ENCODE measurements at places on chromosomes 5 and 9.

- DNase-seq, result no peak
Observed at GRCh38 chr5:129021744-129022143, 56.5 kb downstream of the SLC27A6 start.

- DNase-seq, result no peak
Observed at GRCh38 chr9:121693388-121693670, 41.9 kb downstream of the DAB2IP start.

DNA sequence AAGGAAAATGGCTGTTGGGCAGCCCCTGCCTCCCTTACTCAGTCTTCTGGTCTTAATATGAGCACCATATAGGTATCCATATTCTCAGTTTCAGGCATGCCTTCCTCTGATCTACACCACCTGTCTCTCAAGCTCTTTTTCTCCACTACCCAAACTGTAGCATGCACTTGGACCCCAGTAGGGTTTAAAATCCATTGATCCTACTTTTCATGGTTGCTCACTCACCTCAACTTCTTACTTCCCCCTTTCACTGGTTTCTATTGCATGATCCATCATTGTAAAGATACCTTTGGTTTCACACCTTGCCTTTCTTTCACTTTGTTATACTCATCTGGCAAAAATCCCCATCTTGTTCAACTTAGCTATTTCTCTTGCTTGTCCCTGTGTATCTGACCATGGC is 159.4 kb downstream of the KDM4C start:
- DNase-seq, result no peak

GRCh38 chr5:38832810-38833209 is 13.0 kb upstream of the OSMR start:
- DNase-seq, result no peak

GRCh38 chr5:73317523-73317922 is 131.1 kb downstream of the FOXD1 start:
- no peak for DNase-seq

DNA sequence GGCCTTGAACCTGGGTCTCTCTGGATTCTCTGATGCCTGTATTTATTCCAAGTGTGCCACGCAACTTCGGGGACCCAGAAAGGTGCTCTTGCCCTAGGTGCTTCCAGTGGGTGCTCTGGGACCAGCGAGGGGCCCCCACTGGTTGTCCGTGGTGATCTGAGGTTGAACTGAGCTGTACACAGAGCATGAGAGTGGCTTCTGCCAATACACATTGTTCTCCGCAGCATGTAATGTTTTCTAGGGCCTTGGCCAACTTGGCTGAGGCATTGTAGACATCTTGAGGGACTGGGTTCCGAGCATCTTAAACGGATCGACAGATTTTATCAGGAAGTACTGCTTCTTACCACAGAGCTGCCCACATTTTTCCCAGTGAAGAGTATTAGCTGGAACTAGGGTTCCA is 117.9 kb downstream of the MTX3 start:
- DNase-seq, result no peak

Measured in globus pallidus (tissue), 1 donor.